ENCODE measurements at places on chromosomes 7 and 10.

DNA sequence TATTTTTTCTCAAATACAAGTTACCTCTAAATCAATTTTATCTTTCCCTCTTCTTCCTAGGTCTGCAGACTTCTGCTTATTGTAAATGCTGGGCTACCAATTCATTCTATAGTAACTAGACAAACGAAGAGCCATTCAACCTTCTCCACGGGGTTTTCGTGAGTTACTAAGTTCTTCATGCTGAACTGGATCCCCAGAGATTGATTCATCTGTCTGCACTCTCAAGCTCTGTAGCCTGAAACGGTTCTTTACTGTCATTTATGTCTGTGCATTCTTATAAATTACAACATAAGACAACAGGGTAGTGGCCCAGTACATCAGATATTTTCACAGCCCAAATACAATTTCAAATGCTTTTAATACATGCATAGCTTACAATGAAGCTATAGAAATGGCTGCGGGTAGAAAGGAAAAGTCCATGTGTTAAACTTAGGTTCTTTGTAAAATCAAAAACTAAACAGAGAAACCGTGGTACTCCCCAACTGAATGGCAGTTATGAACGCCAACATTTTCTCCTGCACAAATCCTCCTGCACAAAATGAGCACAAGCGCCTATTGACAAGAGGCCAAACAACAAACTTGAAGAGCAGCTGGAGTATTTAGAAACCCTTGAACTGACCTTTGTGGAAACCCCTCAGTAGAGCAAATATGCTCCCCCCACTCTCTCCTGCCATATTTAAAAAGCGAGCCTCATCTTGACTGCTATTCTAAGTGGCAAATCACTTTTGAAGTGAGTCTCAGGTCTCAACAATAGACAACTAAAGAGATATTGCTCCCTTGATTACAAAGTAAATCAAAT is 20.7 kb downstream of the LAMB1 start:
- DNase-seq, result peak; percentile 51

GRCh38 chr10:118792526-118792925 is 37.8 kb upstream of the CACUL1 start:
- no peak for DNase-seq

DNA sequence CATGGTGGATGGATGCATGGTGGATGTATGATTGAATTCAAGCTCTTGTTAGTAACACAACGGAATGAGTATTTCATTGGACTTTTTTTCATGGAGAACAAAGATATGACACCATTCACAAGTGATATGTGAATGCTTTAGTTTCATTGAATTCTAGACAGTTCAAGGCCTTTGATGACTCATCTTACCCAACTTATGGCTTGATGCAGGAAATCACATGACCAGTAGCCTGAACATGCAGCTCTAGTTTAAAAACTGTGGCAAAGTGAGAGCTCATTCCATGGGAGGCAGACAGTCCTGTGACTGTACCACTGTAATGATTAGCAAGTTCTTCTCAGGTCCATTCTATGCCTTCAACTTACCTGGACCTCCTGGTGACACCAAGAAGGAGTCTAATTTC is 1239.3 kb downstream of the TYW1 start:
- DNase-seq, result peak; percentile 33

DNA sequence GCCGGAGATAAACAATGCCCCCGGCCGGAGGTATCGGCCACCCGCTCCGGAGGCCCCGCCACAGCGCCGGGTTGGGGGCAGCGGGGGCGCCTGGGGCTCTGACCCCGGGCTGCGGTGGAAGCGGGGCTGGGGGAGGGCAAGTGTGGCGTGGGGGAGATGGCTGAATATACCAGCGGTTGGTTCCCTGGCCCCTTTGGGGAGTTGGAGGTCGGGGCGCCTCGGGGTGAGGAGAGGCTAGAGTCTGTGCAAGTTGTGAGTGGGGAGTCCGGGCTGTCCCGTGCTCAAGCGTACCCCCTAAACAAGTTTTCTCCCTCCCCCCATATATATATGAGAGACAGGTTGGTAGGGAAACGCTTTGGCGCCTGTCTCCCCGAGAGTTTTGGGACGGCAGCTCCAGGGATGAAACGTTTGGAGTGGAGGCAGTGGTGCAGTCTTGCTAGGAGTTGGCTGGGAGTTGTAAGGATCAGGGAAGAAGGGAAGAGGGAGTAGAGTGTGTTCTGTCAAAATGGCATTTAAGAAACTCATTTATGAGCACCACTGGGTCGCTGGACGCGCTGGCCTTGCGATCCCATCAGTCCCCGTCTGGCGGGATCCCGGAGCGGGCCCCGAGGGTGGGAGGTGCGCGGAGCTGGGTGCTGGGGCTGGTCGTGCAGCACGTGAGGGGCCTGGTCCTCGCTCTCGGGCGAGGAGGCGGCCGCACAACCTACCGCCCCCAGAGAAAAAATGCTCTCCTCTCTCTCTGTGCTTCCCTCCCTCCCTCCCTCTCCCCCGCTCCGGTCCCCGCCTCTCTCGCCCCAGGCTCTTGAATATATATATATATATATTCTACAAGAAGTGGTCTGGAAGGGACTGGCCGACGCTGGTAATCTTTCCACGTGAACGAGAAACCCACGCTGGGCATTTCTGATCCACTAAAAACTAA is 1.1 kb downstream of the TET1 start:
- peak; percentile 44 for DNase-seq

GRCh38 chr7:139495580-139496125 is 12.2 kb upstream of the KLRG2 start:
- DNase-seq, result no peak

Measured in fibroblast of upper back skin (primary cell).